ENCODE measurements at places on chromosomes 13 and 19.

DNA sequence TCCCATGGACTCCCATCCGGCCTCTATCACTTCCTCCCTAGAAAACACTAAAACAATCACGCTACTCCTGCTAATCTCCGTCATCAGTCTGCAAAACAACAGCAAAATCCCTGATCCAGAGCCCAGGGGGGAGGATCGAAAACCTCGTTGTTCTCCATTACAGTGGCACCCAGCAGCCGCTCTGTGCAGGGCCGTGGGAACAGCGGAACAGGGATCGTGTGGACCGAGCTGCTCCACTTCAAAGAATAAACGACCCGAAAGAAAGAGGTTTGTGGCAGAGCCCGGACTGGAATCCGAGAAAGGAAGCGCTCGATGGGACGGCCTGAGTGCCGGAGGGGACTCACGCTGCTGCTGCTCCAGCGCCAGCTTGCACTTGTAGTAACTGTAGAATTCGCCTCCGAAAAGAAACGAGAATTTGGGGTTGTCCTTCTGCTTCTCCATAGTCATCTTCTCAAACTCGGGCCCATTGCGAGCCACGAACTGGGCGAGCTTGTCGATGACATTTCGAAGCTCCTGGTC lies 652 bp downstream of the CHERP start:
- peak; percentile 16 for DNase-seq

GRCh38 chr13:81927347-81927746 lies 1586.4 kb upstream of the SPRY2 start:
- no peak for DNase-seq

DNA sequence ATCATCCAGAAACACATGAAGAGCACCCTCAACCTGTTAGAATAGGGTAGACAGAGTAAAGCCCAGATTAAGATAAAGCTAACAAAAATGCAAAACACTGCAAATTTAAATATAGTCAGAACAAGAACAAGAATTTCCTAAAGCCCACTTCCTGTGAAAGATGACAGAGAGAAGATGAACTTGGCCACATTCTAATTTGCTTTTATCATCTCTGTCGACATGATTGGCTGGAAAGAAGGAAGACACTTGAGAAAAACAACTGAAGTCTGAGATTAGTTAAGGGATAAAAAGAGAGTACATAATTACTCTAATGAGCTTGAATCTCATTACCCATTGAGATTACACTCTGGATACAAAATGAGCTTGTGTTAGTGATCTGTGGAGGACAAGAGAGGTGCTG lies 537.6 kb downstream of the KLF5 start:
- no peak for DNase-seq

- no peak for DNase-seq
Measured at GRCh38 chr13:91557328-91558090, 159.1 kb downstream of the GPC5 start.

DNA sequence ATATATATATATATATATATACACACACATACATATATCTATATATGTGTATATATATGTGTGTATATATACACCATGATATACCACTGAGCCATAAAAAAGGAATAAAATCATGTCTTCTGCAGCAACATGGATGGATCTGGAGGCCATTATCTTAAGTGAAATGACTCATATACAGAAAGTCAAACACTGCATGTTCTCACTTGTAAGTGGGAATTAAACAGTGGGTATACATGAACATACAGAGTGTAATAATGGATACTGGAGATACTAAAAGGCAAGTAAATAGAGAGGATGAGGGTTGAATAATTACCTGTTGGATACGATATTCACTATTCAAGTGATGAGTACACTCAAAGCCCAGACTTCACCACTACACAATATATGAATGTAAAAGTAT lies 332.6 kb downstream of the SLITRK1 start:
- no peak for DNase-seq

DNA sequence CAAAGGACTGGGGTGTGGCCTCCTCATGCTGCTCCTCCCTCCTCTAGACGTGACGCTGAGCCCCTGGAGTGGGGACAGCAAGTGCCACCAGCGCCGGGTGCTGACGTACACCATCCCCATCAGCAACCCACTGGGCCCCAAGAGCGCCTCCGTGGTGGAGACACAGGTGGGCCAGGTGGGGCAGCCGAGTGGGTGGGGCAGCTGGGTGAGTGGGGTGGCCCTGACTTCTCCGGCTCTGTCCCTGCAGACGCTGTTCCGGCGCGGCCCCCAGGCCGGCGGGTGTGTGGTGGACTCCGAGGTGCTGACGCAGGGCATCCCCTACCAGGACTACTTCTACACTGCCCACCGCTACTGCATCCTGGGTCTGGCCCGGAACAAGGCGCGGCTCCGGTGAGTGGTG lies 11.1 kb upstream of the SCN1B start:
- DNase-seq: no peak

DNA sequence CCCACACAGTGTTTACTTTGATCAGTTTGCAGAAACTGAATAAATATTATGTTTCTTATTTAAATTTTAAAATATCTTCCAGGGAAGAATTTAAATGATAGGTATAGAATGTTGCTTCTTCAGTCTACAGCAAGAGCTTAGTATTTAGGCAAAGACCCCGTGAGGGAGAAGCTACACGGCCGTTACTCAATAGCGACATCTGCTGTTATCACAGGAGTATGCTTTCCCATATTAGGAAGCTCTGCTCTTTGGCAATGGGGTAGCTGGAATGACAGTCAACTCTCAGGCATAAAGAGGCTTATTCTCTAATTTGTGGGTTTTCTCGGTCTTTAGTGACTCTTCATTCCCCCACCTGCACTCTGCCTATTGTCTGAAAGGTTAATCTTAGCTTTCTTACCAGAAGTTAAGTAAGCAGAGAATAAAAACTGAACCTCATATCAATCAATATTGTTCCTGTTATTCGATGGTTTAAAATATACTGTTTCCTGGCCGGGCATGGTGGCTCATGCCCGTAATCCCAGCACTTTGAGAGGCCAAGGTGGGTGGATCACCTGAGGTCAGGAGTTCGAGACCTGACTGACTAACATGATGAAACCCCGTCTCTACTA lies 13.2 kb upstream of the LHFPL6 start:
- peak; percentile 10 for DNase-seq
